ENCODE measurements at places on chromosomes 6 and 20. TPM values are rescaled to one million over a fixed set of nuclear protein-coding genes. Genes with fewer than 3 reads are reported as not detected.

- no peak for DNase-seq
Measured at GRCh38 chr6:157314705-157315321, 8.5 kb downstream of the TMEM242 start.

- DNase-seq: no peak
Measured at GRCh38 chr6:162681447-162681846, 46.1 kb downstream of the PRKN start.

Gene XRN2
- 105 TPM for polyA plus RNA-seq

GRCh38 chr6:150627154-150627553, 27.5 kb downstream of the PLEKHG1 start:
- no peak for DNase-seq

- DNase-seq: no peak
Measured at GRCh38 chr20:50774515-50774914, 20.3 kb upstream of the BCAS4 start.

Gene VPS16
- polyA plus RNA-seq: 42.1 TPM

DNA sequence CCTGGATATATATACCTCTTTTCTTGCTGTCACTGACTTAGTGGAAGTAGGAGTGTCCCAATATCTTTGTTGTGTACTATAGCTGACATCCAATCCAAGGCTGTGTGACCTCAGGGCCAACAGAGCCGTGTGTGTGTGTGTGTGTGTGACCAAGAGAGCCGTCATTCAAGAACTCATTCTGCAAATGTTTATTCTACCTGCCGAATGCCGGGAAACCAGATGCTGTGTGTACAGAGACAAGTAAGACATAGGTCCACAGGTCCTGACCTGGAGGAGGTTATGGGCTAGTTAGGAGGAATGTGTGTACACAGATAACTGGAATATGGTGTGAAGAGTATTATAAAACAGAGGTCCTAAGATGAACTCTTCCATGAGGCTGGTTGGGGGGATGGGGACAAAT, 190.0 kb downstream of the DHX35 start:
- no peak for DNase-seq

- no peak for DNase-seq
Measured at GRCh38 chr20:36644706-36645095, 1.3 kb downstream of the SLA2 start.

GRCh38 chr20:35546127-35546526, 4.2 kb downstream of the ERGIC3 start:
- DNase-seq: no peak

GRCh38 chr6:165573671-165574070, 89.4 kb downstream of the PDE10A start:
- peak; percentile 46 for DNase-seq

DNA sequence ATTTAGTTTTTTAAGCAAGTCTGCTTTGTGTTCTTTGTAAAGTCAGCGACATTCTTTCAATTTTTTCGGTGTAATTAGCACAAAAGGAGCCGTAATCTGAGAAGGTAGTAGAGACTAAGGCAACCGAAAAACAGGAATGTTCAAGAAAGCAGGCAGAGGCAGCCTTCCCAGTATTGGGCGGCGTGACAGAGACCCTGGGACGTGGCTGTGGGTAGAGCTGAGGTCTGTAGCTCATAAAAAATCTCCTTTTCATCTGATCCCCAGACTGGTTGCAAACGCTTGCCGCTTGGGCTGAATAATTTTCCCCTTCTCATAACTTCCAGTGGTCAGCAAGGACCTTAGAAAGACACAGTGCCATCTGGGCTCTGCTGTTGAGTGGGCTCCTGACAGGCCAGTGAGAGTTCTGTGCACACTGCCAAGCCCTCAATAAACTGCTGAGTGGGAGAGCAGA, 30.8 kb downstream of the GNAS start:
- no peak for DNase-seq

Gene PSORS1C2
- not detected for polyA plus RNA-seq

DNA sequence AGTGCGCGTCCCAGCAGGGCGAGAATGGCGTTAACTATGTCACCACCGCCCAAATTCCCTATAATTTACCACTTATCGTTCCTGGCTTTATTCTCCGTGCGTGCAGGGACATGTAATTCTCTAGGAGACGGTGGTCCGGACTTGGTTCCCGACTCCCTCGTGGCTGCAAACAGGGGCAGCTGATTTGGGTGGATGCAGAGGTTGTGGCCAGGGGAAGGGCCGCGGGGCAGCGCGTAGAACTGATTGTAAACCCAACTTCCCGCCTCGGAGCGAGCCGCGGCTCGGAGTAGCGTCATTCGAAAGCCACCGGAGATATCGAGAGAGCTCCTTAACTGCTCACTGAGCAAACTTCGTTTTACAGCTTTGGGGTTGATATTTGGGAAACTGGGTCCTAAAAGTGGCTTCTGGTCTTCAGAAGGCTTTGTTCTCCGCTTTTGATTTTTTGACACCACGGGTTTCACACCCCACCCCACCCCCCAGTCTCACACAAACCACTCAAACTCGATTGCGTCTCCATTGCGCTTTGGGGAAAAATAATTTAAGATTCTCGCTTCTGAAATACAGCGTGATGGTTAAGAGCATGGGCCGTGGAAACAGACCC, 17.5 kb upstream of the ZSCAN9 start:
- peak; percentile 20 for DNase-seq

GRCh38 chr20:64101731-64102621, 5.4 kb downstream of the NPBWR2 start:
- no peak for DNase-seq

- no peak for DNase-seq
Measured at GRCh38 chr20:25308671-25309394, 60.9 kb downstream of the PYGB start.

GRCh38 chr6:51350308-51350904, 531.7 kb downstream of the TFAP2B start:
- no peak for DNase-seq

GRCh38 chr6:167588920-167589614, 237.6 kb upstream of the AFDN start:
- DNase-seq: no peak

GRCh38 chr20:4666001-4666479, 55.7 kb upstream of the PRND start:
- DNase-seq: no peak

DNA sequence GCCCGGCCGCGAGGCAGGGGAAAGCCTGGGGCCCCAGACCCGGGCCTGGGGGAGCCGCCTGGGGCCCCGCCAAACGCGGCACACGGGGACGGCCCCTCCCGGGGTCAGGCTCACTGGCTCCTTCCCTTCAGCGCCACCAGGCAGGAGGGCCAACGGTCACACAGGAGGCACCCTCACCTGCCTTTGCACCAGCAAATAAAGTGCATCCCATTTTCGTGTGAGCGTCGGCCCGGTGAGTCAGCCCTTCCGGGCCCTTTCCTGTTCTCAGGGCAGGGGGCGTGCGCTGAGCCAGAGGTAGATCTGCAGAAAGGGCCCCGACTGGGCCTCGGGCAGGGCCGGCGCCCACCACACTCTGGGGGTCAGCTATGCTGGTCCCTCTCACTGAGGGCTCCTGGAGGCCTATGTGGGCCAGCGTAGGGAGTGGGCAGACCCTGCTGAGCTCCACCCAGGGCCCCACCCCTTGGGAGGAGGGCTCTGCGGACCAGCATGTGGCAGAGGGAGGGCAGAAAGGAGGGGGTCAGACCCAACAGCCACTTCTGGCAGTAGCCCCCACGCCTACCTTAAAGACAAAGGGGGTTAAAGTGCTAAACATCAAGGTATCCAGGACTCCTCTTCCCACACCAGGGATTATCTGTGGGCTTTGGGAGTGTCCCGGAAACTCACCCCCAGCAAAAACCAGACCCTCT, 931 bp upstream of the UCKL1 start:
- DNase-seq: no peak

DNA sequence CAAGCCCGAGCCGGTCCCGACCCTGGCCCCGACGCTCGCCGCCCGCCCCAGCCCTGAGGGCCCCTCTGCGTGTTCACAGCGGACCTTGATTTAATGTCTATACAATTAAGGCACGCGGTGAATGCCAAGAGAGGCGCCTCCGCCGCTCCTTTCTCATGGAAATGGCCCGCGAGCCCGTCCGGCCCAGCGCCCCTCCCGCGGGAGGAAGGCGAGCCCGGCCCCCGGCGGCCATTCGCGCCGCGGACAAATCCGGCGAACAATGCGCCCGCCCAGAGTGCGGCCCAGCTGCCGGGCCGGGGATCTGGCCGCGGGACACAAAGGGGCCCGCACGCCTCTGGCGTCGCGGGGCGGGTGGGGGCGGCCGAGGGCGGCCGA, 37.5 kb downstream of the YTHDF1 start:
- DNase-seq: no peak

DNA sequence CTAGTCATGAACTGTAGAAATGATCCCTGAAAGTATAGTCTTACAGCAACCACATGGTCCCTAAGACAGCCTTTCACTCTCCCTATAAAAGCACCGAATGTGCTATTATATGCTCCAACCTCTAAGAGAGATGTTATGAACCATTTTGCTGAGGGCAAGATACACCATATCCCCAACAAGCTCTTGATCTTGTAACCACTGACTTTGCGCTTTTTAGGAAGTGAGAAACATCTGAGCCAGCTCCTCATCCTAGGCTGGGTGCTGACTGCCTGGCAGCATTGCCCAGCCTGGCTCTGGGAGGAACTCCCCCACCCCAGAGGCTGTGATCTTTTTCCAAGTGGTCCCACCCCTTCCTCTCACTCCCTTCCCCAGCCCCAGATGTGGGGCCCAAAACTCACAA, 3.1 kb upstream of the EMILIN3 start:
- no peak for DNase-seq

DNA sequence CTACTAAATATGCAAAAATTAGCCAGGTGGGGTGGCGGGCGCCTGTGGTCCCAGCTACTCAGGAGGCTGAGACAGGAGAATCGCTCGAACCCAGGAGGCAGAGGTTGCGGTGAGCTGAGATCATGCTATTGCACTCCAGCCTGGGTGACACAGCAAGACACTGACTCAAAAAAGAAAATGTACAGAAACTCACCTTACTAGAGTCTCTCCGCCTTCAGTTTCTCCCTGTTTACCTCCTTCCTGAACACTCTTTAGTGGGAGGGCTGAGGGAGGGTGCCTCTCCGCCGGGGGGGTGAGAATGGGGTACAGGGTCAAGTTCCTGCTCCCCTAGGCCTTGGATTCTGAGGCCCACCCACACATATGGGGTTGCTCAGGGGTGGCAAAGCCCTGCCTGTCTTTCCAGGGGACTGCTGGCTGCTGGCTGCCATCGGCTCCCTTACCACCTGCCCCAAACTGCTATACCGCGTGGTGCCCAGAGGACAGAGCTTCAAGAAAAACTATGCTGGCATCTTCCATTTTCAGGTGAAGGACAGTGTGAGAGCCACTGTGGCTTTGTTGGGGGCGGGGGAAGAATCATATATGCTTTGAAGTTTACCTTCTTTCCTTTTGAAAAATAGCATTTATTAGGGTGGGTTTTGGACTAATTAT, 13.4 kb downstream of the CAPN11 start:
- no peak for DNase-seq

GRCh38 chr6:24875534-24875901, 60.2 kb downstream of the RIPOR2 start:
- no peak for DNase-seq

- DNase-seq: no peak
Measured at GRCh38 chr6:7787137-7787608, 61.3 kb downstream of the BMP6 start.

Gene DHX16
- 54.4 TPM for polyA plus RNA-seq

GRCh38 chr20:31617432-31618104, 12.5 kb downstream of the ID1 start:
- no peak for DNase-seq

DNA sequence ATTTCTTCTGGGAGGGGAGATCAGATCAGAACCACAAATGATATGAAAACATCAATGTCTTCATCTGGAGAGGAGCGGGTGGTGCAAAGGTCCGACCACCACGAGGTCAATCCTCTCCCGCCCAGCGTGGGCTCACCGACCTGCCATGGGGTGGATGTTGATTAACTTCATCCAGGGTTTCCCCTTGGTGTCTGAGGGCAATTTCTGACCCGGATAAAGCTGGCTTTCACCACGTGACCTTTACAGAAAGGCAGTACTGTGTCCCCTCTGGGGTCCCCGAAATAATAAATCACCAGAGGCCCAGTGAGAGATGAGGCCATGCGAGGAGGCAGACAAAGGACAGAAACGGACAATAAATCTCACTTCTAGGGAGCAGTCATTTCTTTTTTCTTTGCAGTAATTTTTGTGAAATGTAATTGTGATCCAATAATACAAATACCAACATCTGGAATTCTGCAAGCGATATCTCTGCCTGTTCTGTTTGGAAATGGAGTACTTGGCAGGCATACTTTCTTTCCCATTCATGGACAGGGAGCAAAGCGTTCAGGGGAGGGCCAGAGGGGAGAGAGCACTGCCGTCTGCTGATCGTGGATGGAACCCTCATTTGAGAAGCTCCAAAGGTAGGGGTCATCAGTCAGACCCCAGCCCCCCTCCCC, 55.1 kb upstream of the APCDD1L start:
- DNase-seq: no peak

Gene ASF1A
- polyA plus RNA-seq: 38.6 TPM

DNA sequence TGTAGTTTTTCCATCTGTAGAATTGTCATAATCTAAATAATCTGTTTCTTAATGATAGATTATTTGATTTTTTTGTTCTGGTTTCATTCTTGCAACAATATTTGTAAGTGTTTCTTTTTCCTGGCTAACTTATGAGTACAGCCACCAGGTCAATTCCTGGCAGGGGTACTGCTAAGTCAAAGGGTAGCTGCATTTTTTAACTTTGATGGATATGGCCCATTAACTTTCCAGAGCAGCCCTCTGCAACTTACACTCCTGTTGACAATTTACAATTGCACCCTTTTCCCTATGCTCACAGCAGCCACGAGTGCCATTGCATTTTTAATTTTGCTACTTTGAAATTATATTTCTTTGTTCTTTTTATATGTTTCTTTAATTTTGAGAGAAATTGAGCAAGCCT, 209.3 kb upstream of the CST7 start:
- no peak for DNase-seq
